ENCODE measurements at places on chromosomes 11 and 22.
A peak's percentile ranks its signal among the peaks of the same experiment; 100 is the strongest.

GRCh38 chr11:60367009-60367408, 11.3 kb upstream of the MS4A7 start:
- DNase-seq, result peak; percentile 80

GRCh38 chr22:38267086-38267485, 5.7 kb downstream of the TMEM184B start:
- no peak for DNase-seq

- DNase-seq, result no peak
Observed at GRCh38 chr11:93329936-93330445, 551 bp upstream of the DEUP1 start.

DNA sequence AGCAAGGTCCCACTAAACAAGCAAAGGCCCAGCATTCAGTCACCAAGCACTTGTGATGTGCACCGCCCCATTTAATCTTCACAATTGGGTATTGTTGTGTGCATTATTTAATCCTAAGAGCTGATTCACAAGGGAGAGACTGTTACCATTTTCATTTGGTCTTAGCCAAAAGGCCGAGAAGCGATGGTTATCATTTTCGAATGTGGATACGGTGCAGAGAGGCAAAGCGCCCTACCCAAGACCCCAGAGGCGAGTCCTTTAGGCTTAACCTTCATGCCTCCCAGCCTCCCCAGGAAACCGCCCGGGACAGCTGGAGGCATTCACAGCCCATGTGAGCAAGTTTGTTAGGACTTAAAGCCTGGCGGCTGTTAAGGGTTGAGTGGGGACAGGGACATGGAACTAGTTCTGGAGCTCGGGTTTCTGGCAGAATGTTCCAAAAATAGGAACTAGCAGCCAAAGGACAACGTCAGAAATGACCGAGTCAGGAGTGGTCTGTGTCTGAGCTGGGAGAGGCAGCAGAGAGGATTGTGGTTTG, 13.0 kb upstream of the UPK3A start:
- DNase-seq, result no peak

DNA sequence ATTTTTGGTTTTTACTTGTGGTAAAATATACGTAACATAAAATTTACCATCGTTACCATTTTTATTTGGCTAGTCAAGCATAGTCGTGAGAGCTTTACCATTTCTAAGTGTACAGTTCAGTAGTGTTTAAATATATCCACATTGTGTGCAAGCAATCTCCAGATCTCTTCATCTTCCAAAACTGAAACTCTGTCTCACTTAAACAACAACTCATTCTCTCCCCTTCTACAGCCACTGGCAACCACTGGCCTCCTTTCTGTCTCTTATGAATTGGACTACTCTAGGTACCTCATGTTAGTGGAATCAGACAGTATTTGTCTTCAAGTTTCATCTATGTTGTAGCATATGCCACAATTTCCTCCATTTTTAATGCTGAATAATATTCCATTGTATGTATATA, 37.4 kb downstream of the SMC1B start:
- DNase-seq, result no peak

DNA sequence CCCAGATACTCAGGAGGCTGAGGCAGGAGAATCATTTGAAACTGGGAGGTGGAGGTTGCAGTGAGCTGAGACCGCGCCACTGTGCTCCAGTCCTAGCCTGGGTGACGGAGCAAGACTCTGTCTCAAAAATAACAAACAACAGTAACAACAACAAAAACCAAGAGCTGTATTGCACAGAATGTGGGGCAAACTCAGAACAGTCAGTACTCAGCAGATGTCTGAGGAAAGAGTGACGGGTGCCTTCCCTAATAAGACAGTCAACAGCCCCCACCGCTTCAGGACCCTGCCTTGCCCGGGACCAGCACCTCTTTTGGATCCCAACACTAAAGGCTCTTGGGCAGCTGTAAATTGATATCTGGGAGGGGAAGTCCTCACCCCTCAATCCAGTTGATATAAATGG, 40.3 kb downstream of the RIBC2 start:
- DNase-seq, result no peak

GRCh38 chr11:75768112-75768908, at the start of gene DGAT2:
Gene DGAT2 (plus strand): TSS chr11:75768778. CDS start chr11:75768992, 214 bp downstream.
- peak; percentile 88 for DNase-seq

GRCh38 chr11:55357560-55358184, 10.1 kb upstream of the OR4A15 start:
- DNase-seq, result no peak

DNA sequence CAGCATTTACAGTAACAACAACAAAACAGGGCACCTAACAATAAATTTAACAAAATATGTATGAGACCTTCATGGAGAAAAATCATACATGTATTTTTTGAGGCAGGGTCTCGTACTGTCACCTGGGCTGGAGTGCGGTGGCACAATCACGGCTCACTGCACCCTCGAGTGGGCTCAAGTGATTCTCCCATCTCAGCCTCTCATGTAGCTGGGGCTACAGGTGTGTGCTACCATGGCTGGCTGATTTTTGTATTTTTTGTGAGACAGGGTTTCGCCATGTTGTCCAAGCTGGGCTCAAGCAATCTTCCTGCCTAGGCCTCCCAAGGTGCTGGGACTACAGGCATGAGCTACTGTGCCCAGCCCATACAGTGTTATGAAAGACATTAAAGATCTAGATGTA, 278.1 kb downstream of the SWAP70 start:
- no peak for DNase-seq

- peak; percentile 82 for DNase-seq
Observed at GRCh38 chr11:46918083-46918787, at the start of gene LRP4. Gene LRP4 (minus strand): TSS chr11:46918550. CDS start chr11:46918379, 171 bp downstream.

GRCh38 chr11:132158696-132159095, 788.3 kb downstream of the NTM start:
- no peak for DNase-seq

- DNase-seq, result no peak
Observed at GRCh38 chr11:75150879-75151278, at the start of gene SLCO2B1. Gene SLCO2B1 (plus strand): TSS chr11:75151107. CDS start chr11:75151382, 275 bp downstream.

GRCh38 chr11:58866788-58867187, 22.3 kb upstream of the GLYATL2 start:
- no peak for DNase-seq

GRCh38 chr22:47191671-47192650, 429.5 kb downstream of the TBC1D22A start:
- no peak for DNase-seq

- DNase-seq, result no peak
Observed at GRCh38 chr11:18677560-18677959, 21.0 kb upstream of the TMEM86A start.

- DNase-seq, result no peak
Observed at GRCh38 chr11:126008956-126009355, 53.7 kb downstream of the CDON start.

GRCh38 chr22:37880668-37881440, 25.2 kb upstream of the MICALL1 start:
- DNase-seq, result no peak

- DNase-seq, result peak; percentile 77
Observed at GRCh38 chr22:41915035-41915785, at the start of gene SHISA8. Gene SHISA8 (minus strand): TSS chr22:41915074. CDS start chr22:41914667, 407 bp downstream.

- no peak for DNase-seq
Observed at GRCh38 chr11:26597899-26598298, 25.8 kb upstream of the MUC15 start.

DNA sequence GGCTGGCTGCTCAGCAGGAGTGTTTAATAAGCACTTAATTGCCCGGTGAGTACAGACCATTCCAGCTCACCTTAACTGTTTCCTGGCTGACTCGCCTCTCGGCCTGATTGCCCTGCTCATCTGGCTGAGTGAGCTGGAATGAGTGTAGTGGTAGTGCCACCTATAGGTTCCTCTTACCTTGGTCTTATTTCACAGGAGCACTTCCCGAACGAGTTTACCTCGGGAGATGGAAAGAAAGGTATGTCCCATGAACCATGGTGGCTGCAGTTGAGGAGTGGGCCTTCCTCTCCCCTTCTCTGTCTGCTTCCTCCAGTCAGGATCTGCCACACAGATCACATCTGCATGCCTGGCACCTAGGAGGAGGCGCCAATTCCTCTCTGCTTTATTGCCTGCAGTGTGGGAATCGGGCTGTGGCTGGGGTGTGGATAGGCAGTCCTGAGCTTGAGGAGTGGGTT, 26.7 kb downstream of the UPB1 start:
- DNase-seq, result peak; percentile 73

DNA sequence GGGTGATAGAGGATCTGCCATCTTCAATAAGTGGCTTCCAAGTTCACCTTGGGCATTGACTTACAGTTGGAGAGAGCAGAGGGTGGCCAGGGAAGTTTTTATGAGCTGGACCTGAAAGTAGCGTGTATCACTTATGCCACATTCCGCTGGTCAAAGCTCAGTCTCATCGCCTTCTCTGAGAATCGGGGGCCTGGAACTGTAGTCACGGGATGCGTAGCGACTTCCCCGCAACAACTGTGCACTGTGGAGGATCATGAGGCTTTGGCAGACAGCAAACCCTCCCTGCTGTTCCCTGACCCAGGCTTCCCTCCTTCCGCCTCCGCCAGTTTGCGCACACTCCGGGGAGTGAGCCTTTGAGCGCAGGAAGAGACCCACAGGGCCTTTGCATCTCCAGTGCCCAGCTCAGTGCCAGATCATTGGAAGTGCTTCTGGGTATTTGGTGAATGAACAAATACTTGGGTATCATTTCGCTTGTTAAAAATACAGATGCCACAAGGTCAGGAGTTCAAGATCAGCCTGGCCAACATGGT, 95.5 kb downstream of the CEP164 start:
- no peak for DNase-seq

GRCh38 chr11:17561526-17561925, 14.5 kb downstream of the OTOG start:
- DNase-seq, result no peak

- DNase-seq, result no peak
Observed at GRCh38 chr11:14872032-14872431, 20.0 kb downstream of the CYP2R1 start.

DNA sequence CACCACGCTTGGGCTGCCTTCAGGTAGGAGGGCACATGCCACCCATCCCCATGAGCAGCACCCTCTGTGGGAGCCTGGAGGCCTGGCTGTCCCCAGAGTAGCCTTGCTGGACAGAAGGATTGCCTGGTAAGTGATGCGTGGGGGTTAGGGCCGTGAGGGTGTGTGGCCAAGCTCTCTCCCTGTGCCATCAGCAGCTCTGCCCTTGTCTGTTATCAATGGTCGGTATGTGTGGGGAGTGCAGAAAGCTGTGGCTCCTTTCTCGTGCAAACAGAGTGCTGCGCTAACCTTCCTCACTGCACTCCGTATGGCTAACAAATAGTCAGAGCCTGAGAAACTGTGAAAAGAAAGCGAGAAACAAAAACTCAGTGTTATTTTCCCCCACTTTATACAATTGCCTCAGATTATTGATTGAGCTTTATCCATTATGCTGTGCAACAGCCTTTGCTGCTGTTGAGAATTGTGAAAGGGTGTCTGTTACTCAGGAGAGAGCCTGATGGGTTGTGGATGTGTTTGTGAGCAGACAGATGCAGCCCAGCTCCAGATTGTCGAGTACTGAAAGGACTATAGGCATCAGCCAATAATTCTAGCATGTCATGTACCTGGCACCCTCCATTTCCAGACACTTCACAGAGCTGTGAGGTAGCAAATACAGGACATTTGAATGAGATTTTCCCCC, 432.2 kb downstream of the NTM start:
- DNase-seq, result no peak

DNA sequence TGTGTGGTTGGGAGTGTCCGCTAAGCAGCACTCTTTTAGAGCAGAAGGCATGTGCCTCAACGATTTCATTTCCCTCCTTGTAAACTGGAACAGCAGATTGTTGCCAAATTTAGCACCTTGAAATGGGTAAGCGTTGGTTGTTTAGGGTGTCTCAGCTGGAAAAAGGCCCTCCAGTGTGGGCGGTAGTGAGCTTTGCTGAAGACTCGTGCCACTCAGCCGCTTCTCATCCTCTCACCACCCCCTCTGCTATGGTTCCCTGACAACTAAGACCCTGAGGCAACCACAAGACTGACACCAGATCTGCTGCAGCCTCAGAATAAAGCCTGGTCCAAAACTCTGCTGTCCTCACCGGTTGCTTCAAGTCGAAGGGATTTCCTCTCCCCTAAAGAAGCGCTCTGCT, 9.9 kb upstream of the FERMT3 start:
- DNase-seq, result no peak

DNA sequence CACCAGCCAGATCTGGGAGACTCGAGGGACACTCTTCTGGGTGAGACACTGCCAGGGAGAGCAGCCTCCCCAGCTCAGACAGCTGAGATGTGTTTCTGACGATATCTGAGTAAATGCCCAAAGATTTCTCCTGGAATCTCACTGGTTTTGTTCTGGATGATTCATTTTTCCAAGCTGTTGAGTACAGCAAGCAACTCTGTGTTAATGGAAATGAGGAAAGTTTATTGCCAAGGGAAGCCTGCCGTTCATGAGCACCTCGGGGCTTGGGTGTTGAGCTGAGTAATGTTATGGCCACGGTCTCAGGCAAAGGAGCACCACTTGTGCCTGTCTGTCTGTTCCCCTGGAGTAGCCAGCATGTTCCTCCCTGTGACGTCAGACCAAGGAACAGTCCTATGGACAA, 1132.4 kb downstream of the BRD1 start:
- DNase-seq, result no peak

DNA sequence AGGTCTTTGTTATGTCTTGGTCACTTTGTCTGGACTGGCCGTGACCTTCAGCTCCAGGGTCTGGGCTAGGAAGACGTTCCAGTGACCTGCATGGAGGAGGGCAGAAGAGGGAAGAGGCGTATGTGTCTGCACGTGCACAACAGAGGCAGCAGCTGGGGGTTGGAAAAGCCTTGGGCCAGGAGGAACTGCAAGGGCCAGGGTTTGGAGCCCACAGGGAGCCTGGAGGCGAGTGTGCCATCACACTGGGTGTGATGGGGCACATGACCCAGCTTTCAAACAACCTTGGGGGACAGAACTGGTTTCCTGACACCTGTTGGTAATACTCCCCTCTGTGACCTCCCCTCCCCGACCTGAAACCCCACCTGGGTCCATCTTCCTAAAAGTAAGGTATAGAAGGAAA, 34.7 kb downstream of the CHRDL2 start:
- no peak for DNase-seq

DNA sequence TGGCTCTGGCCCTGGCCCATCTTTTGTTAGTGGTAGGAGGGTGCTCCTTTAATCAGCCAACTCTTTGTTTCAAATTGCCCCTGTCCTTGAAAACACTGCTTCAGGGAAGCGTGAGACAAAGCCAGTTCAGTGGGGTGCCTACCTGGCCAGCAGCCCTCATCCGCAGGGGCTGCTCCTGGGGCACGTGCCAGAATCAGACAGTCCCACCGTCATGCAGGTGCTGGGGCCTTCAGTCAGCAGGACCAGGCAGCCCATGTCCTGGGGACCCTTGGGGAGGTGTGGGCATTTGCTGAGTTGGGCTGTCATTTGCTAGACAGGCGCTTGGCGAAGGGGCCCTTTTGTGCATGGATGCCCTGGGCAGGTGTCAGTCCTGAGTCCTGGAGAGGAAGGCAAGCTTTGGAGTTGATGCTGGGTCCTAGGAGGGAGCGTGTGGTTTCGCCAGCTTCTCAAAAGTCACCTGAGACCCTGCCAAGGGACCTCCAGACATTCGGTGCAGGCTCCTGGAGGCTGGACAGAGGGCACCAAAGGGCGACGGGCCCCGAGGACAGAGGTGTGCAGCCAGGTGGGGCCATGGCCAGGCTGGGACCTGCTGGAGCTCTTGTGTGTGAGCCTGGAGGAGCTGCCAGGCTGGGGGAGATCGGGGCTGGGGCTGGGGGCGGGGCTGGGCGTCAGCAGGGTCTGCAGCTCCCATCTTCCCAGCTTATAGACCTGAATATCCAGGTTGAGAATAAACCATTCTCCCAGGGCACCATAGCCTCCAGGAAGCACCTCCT, 15.0 kb upstream of the RTN4R start:
- DNase-seq, result no peak

- DNase-seq, result no peak
Observed at GRCh38 chr11:76666830-76667229, 3.7 kb downstream of the LRRC32 start.

Measured in GM10248 (cell line).